ENCODE measurements at places on chromosomes 11 and 22.

GRCh38 chr11:112885744-112886433 is 75.3 kb upstream of the NCAM1 start:
- no peak for DNase-seq

DNA sequence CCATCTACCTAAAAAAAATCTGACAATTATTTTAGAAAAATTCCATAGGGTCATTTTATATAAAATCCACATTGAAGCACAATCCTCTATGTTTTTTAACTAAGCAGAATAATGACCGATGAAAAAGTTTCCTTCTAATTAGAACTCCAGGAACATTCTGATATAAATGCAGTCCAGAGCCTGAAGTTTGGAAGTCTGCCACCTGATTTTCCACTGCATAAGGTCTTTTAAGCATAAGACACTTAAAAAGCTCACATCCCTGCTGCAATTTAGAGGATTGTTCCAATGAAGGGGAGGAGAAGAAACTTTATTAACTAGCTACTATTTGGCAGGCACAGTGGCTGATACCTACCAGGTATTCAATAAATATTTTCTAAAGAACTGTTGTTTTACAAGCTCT is 570.3 kb upstream of the ANO5 start:
- no peak for DNase-seq

GRCh38 chr11:93038521-93038920 is 69.1 kb downstream of the MTNR1B start:
- DNase-seq: no peak

DNA sequence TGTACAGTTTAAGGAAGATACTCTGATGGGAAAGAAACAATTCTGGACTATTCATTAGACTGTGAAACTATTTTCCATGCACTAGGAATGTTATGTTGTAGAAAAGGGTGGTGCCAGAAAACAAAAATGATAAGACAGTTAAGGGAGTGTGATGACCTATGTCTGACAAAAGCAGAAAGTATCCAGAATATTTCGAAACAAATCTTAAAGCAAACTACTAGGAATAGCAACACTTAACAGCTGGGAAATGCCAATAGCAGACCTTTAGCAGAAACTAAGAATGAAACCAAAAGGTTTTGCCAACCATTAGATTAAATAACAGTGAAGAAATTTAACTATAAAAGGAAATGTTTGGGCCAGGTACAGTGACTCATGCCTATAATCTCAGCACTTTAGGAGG is 3.3 kb upstream of the ARHGAP20 start:
- no peak for DNase-seq

- DNase-seq: no peak
Observed at GRCh38 chr11:108253176-108253575, 30.3 kb downstream of the ATM start.

DNA sequence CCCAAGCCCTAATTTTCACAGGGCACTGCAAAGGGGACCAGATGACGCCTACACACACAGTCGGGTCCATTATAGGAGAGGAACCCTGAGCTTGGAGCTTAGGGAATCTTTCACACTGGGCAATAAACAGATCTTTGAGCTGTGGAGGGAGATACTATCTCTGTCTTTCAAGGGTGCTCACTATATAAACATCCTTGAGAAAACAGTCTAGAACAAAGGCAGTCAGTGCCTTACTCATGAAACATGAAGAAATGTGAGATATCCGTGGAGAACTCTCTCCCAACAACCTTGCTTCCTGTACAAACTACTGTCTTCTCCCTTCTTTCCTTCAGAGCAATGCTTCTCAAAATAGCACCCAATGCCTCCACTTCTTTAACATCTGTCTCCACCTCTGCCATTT is 109.0 kb upstream of the APOA1 start:
- DNase-seq: no peak

GRCh38 chr11:7874056-7874455 is 57.0 kb downstream of the OR10A6 start:
- DNase-seq: no peak

- no peak for DNase-seq
Observed at GRCh38 chr22:36478966-36479365, 2.5 kb downstream of the TXN2 start.

DNA sequence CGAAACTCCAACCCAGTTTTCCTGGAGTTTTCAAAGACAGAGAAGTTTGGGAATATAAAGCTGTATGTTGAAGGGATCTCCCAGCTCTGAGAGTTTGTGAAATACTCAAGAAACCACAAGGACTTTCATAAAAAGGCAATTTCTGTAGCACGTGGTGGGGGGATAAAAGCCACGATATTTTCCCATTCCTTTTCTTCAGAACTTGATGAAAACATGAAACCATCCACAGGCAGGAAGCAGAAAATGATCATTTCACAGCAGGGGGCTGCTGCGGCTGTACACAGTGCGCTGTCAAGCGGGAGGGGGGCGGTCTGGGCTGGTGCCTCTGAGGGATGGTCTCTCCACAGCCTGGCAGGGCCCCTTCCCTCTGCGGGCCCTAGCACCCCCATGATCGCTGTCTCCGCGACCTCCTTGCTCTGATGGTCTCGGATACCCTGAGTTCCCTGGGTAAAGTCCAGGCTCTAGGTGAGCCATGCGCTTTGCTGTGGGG is 423.2 kb downstream of the MN1 start:
- no peak for DNase-seq

GRCh38 chr11:59188954-59189353 is 17.0 kb downstream of the DTX4 start:
- no peak for DNase-seq

DNA sequence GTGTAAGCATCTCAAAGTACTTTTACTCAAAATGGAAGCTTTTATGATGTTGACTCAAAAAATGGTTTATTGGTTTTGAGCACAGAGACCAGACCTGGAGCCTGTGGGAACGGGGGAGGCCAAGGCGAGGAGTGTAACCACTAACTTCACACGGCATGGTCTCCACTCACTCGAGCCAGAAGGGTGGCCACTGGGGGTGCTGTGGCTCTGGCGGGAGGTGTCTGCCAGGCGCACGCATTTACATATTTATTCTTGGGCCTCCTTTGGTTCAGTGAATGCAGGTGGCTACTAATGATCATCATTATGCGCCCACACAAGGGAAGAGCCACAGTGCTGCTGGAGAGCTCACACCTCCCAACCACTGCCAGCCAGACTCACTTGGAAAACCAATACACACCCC is 64.6 kb downstream of the FLRT1 start:
- DNase-seq: peak; percentile 78

DNA sequence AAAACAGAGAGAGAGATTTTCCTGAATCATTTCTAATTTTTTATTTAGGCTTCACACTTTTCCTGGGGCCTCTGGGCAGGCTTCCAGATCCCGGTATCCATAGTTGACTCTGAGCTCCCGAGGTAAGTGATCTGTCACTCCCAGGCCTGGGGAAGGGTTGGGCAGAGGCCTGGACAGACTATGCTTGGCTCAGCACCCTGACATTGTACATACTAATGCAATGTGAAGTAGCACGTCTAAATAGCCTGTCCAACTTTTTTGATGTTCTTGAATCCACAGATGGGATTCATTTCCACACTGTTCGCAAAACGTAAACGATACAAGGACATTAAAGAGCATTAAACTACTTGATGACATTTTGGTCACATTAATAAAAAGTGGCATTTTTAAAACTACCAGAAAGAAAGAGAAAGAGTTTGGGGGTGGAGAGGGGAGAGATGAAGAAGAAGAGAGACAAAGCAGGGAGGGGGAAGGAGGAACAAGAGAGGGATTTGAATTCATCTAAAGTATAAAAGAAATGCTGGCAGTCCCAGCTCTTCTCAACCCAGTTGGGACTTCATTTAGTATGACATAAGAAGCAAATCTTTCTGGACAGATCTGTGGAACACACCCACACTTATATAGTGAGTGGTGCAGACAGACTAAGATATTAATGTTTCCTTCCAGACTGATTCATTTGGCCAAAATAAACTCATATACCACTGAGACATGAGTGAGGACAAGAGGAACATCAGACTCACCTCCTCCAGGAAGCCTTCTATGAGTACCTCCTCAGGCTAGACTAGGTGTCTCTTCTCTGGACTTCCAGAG is 514.2 kb downstream of the SOX6 start:
- DNase-seq: no peak

- peak; percentile 24 for DNase-seq
Observed at GRCh38 chr11:67022341-67022933, 497 bp upstream of the SYT12 start.

DNA sequence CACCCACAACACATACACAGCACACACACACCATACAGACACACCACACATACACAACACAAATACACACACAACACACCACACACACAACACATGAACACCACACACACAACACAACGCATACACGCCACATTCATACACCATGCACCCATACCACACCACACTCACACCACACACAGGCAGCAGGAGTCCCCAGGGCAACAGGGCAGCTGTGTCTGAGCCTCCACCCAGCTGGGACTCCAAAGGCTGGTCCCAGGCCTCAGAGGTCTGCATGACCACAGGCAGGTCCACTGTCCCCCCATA is 3.3 kb upstream of the WNT7B start:
- no peak for DNase-seq

DNA sequence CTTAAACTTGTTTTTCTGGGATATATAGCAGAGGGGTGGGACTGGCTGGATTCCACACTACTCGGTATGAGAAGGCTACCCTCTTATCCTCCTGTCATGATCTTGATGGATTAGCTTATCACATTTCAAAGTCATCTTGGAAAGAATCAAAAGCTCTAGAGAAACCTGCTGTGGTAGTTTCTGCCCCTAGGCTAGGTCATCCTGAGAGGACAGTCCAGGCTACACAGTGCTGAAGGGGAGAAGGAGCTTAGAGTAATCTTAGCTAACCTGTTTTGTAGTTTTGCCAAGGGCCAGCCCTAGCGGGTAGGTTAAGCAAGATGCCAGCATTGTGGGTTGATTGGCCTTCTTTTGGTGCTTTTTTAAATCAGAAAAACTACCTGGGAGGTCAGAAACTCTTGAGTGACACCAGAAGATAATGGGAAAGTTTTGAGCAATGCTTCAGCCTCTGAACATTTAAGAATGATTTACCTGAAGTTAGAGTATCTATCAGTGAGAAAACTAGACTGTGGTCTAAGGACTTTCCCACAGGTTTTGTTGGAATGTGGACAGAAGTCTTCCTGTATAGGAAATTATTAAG is 21.3 kb downstream of the PIWIL4 start:
- no peak for DNase-seq

- no peak for DNase-seq
Observed at GRCh38 chr11:13944016-13944415, 18.5 kb upstream of the SPON1 start.

DNA sequence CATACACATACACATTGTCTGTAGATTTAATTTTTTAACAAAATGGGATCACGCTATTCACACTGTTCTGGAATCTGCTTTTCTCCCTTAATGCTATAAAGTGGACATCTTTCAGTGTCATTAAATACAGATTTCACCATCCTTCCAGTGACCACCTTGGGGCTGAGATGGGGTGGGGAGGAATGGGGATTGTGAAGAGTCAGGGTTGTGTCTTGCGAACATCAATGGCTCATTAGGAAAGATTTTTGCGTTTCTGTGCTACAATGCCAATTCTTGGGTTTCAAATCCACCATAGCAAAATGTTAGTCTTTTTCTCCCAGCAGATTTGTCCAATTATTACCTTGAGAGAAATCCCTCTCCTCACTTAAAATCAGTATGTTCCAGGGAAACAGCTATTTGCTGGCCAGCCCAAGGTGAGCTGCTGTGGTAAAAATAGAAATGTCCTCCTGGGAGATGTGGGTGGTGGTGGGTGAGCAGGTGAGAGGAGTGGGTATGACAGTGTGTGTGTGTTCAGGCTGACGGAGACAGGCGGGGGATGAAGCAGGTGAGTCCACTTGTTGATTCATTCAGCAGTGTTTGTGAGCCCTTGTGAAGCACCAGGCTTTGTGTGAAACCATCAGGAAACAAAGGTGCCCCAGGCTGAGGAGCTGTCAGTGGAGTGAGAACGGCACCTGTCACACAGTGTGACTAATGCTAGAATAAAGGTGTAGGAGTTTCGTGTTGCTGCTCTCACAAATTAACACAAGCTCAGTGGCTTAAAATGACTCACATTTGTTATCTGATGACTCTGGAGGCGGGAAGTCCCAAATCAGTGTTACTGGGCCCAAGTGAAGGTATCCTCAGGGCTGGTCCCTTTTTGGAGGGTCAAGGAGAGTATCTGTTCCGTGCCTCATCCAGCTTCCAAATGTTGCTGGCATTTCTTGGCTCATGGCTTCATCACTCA is 1.7 kb upstream of the CBX6 start:
- no peak for DNase-seq

DNA sequence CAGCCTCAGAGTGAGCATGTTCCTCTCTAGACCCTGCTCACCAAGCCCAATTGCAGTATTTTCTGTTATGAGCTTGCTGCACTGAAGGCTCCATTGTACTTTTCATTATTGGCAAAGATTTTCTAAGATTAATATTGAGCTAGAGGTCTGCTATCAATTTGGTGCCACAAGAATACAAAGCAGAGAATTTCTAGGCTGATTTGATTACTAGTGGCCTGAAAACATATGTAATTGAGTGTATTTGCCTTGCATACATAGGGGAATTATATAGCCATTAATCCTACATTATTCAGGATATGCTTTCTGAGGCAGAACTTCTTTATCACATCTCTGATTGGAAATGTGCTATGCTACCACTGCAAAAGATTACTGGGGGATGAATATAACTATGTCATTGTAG is 322.9 kb upstream of the ZC3H12C start:
- DNase-seq: no peak

GRCh38 chr11:126956635-126957034 is 43.9 kb downstream of the KIRREL3 start:
- no peak for DNase-seq

- no peak for DNase-seq
Observed at GRCh38 chr11:134786636-134787035, 374.6 kb upstream of the B3GAT1 start.

DNA sequence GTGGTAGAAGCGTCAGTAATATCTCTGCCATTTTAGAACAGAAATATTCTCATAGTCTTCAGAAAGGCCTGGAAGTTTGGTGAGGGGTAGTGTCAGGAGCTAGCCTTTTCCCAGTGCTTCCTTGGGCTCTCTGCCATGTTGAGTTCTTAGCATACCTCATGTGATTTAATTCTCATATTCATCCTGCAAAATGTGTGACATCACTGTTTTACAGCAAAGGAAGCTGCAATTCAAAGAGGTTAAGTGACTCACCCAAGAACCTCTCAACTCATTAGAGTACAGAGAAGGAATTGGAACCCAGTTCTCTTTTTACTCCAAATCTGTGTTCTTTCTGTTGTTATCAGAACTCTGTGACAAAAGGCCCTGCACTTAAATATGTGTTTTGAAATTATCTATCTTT is 72.1 kb downstream of the RNF169 start:
- no peak for DNase-seq

DNA sequence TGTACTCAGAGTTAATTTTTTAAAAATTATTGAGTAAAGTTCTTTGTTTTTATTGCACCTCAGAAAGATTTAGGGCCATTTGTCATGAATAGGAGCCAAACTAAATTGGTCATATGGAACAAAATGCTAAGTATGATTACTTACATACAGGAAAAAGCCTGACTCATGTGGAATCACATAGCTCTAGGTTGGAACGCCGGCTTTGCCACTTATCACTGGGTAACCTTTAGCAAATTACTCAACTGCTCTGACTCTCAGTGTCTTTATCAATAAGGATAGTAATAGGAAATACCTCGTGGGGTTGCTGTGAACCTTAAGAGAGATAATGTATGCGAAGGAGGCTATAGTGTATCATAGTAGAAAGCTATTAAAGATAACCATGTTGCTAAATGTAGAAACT is 638.5 kb downstream of the NELL1 start:
- no peak for DNase-seq

- DNase-seq: no peak
Observed at GRCh38 chr11:96906476-96906875, 516.7 kb downstream of the JRKL start.

Data from NCI-H1092 (cell line).